ENCODE measurements at places on chromosomes 11 and 22.
A peak's percentile ranks its signal among the peaks of the same experiment; 100 is the strongest.

DNA sequence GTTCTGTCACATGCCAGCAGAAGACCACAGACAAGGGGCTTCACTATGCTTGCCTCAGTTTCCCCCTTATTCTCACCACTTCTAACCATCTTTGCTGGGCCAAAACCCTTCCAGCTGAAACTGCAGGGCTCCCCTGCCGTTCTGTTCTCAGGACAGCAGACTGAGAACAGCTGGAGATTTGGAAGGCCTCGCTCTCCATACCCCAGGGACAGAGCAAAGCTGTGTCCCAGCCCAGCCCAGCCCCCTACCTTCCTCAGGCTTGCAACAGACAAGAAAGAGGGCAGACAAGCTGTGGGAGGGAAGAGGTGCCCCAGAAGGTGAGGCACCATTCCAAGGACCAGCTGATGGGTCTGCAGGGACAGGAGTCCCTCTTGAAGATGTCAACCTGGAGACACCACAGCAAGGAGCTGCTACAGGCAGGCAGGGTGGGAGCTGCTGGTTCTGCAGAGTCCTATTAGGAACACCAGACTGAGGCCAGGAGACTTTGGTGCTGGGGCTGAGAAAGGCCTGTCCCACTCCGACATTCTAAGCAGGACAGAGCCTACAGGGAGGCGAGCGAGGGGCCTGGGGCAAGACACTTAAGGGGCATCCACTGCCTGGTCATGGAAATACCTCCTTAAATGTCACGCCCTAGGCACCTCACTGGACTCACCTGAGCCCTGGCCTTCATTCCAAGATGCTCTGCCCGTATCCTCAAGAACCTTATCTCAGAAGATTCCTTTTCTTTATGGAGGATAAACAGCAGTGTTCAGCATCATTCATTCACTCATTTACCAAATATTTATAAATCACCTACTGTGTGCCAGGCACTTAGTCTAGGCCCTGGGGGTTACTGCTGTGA, 6.9 kb downstream of the SCN2B start:
- DNase-seq = no peak

DNA sequence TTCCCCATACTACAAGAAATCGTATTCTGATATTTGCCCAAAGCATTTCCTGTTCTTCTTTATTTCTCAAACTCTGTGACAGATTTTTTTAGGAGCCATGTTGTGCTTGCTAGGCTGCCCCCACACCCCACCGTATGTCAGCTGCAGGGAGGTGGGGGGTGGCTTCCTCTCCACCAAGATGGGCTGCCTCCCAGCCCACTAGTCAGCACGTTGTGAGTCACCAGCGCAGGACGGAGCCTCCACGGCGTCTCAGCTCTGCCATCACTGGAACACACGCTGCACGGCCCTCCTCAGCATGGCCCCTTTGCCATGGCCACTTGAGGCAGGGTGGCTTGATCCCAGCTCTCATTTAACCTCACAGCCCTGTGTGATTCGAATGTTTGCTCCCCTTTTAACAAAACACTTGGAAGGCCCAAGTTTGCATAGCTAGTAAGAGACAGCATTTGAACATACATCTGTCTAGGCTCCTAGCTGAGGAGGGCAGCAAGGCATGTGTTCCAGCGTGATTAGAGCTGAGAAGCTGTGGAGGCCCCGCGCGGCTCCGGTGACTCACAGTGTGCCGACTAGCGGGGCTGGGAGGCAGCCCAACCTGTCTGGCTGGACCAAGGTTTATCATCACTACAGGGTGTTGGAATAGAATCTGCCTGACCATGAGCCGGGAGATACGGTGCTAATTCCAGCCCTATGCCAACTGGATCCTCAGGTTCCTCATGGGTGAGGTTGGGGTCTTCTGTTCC, 180.7 kb upstream of the NCAM1 start:
- no peak for DNase-seq

- no peak for DNase-seq
Observed at GRCh38 chr11:72234514-72234830, 9.5 kb downstream of the PHOX2A start.

GRCh38 chr22:47839595-47840227, 1077.3 kb downstream of the TBC1D22A start:
- peak; percentile 13 for DNase-seq

DNA sequence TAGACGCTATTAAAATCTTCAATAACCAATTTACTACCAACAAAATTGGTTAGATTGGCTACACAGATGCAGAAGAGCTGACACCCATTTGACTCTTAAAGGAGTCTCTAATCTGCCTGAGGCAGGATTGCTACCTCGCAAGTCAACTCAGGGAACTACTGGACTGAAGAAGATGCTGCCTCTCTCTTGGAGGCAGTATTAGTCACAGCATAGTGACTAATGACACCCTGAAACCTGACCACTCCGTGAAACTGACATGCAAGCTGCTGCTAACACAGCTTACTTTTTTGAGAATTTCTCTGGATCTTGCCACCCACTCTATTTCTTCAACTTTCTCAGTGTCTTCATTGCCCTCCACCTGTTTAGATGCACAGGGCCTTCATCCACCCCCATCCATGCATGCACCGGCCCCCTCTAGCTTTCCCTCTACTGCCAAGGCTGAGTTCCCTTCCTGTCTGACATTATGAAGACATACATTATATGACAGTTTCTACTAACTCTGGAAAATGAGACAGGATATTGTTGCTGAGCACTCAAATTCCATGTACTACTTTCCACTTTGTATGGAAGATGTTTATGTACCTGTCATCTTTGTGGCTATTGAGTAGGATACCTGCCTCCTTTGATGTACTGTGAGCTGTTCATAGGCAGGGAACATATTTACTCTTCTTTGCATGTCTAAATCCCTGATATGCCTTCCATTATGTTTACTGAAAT, 183.2 kb downstream of the MSANTD4 start:
- no peak for DNase-seq

- no peak for DNase-seq
Observed at GRCh38 chr11:13091373-13091772, 82.3 kb downstream of the RASSF10 start.

- DNase-seq = no peak
Observed at GRCh38 chr22:36762687-36763260, 13.1 kb downstream of the IFT27 start.

DNA sequence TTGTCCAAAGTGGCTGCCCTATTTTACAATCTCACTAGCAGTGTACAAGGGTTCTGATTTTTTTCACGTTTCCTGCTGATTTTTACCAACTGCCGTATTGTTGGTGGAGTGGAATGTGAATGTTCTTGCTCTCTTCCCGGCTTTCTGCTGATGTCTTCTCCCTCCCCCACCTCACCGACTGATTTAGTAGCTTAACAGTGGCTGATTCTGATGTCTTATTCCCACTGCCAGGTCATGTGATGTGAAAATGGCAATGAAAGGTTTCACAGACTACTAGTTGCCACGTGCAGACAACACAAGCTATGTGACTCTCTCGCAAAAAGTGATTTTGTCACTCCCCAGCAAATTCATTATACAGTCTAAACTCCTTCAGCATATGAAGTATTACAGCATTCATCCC, 17.3 kb upstream of the NEU3 start:
- no peak for DNase-seq

- no peak for DNase-seq
Observed at GRCh38 chr11:10415817-10416392, 39.2 kb upstream of the AMPD3 start.

- no peak for DNase-seq
Observed at GRCh38 chr22:26553056-26553752, 36.7 kb downstream of the TPST2 start.

DNA sequence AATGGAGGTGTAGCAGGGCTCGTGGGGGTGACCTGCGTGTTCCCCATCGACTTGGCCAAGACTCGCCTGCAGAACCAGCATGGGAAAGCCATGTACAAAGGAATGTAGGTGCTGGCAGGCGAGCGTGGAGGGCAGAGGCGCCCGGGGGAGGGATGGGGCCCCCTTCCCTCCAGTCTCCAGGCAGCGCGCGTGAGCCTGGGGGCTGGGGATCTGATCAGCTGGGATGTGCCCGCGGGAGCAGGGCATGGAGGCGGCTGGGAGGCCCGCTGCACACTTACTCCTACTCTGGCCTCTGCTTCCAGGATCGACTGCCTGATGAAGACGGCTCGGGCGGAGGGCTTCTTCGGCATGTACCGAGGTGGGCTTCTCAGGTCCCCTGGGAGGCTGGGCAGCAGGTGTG, 17.8 kb downstream of the SLC25A18 start:
- DNase-seq = no peak

- peak; percentile 22 for DNase-seq
Observed at GRCh38 chr22:19292458-19293230, 1.1 kb upstream of the CLTCL1 start.

DNA sequence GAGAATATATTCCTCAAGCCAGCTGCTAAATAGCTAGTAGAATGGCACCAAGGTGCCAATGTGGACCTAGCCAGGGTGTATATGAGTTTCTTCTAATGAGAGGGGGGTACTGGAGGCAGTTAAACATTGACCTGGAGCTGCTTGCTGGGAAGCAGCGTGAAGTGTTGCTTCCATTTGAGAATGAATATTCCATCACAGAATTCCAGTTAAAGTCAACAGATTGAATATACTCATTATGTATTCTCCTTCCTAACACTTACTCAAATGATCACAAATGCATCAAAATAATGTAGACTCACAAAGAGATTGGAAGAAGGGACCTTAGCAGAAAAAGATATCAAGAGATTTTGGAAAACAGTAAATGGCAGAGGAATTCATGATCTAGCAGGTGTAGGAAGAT, 102.1 kb downstream of the CD44 start:
- no peak for DNase-seq

GRCh38 chr11:128965485-128965884, 22.8 kb upstream of the TP53AIP1 start:
- no peak for DNase-seq

DNA sequence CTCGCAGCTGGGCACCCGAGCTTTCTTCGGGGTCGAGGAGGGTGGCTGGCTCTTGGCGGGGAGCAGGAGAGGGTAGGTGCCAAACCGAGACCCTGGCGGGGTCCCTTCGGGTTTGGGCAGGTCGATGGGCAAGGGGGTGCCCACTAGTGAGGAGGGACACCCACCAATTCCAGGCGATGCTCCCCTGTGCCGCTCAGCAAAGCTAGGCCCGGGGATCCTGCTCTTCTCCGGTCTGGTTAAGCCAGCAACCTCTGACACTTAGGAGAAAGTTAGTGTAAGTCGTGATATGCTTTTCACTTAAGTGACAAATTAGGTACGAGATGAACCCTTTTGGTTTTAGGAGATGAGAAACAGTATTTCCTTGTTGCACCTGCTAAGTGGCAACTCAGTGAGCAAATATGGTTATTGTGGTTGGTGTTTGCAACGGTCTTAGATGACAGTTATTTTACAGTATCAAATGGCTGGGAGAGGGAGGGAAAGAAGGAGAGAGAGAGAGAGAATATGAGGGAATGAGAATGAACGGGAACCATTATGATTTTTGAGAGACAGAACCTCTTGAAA, 565 bp downstream of the NUCB2 start:
- DNase-seq = no peak

DNA sequence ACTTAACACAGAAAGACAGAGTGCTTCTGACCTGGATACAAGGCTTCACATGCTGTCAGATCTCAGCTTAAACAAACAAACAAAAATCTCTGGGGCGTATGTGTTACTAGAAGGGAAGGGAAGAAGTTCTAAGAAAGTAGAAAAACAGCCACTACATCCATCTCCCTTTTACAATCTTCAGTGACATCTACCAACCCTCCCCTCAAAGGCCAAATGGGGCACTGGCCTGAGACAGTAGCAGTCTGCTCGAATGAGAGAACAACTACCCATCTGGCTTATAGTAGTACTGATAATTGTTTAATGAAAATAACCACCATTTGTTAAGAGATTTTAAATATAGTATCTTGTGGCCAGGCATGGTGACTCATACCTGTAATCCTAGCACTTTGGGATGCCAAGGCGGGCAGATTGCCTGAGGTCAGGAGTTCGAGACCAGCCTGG, 29.4 kb downstream of the CCDC83 start:
- DNase-seq = no peak

GRCh38 chr11:129989149-129989813, 13.4 kb downstream of the PRDM10 start:
- no peak for DNase-seq

GRCh38 chr11:65486570-65487466, 12.0 kb upstream of the MALAT1 start:
- DNase-seq = no peak

DNA sequence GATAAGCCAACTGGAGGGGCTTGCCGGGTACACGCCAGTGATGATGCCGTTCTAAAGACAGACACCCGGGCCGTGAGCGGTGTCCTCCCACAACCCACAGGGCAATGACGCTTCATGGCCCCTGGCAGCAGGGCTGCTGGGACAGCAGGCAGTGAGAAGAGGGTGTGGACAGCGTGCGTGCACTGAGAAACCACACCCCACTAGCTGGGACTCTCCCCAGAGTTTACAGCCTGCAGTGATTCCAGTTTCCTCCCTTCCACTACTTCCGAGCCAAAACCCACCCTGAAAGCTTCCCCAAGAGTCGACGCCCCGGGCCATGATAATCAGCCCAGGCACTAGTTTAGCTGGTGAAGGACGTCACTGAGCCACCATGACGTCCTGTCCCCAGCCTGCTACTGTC, 29.2 kb downstream of the CPT1A start:
- no peak for DNase-seq

- DNase-seq = no peak
Observed at GRCh38 chr11:19359221-19360000, 118.7 kb upstream of the E2F8 start.

- DNase-seq = peak; percentile 67
Observed at GRCh38 chr11:12410006-12410728, 32.8 kb downstream of the PARVA start.

- DNase-seq = no peak
Observed at GRCh38 chr22:32411402-32411801, 645 bp downstream of the RTCB start.

- DNase-seq = no peak
Observed at GRCh38 chr22:30640361-30640760, 4.8 kb downstream of the SLC35E4 start.

DNA sequence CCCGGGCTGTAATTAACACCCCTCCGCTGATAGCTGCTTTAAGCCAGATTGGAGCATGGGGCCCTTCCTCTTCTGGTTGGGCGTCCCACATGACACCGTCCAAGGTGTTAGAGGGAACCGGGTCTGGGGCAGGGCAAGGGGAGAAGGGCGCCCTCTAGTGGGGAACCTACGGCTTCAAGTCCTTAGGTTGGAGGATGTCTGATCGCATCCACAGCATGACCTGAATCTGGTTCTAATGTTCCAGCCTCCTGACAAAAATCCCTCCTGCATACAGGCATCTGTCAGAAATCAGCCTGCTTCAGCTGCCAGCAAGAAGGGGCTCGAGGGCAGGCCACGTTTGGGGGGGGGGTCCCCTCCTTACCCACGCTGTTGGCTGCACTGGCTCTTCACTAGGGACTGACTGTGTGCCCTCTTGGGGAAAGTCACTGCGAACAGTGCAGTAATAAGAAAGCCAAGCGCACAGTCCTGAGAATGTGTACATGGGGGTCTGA, 94.2 kb upstream of the TBCEL start:
- peak; percentile 24 for DNase-seq

DNA sequence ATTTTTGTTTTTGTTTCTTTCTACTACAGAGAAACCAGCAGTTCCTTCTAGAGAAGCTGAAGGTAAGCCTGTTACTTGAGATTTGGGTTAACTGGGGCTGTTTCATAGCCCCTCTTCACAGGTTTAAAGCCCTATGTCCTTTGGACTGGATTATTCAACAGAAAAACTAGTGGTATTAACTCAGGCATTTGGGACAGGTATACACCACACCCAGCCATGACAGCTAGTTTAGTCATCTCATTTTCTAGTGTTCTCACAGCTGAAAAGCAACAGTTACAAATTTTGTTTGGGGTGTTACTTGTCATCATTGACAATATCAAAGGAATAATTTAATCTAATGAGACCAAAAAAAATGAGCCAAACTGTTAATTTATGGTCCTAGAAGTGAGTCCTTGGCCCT, 14.0 kb downstream of the LAYN start:
- no peak for DNase-seq

GRCh38 chr11:111663820-111664219, 61.6 kb downstream of the SIK2 start:
- no peak for DNase-seq
